ENCODE measurements at places on chromosomes 7 and 10.

- DNase-seq = no peak
Observed at GRCh38 chr10:127903789-127904188, 3.1 kb upstream of the PTPRE start.

- no peak for DNase-seq
Observed at GRCh38 chr10:30959836-30960210, 71.8 kb downstream of the ZNF438 start.

DNA sequence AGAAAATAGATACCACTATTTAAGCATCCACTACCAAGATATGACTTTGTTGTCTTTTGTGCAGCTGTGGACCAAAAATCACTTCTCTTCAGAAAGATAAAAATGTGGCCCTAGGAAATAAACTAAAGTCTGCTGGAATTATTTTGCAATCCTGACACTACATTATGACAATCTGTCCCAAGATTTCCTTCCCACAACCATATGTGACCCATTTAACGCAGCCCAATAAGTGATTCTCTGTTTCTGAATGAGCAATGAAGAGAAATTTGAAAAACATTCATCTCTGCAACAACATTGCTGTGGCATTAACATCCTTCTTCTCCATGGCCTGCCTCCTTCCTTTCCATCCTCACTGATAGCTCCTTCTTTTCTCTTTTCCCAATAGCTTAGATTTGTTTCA, 212.0 kb downstream of the TSPAN12 start:
- no peak for DNase-seq

DNA sequence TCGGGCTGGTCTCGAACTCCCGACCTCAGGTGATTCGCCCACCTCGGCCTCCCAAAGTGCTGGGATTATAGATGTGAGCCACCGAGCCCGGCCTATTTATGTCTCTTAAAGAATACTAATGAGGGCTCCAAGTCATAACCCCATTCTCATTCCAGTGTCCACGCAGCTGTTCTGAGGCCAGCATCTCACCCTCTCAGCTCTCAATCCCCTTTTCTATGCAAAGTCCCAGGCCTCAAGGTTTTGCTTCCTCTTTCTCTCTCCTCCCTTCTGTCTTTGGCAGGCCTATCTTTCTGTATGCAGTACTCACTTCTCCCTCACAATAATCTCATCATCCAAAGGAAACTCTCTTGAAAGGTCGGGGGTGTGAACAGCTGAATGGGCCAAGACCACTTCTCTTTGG, 28.0 kb upstream of the VSIR start:
- no peak for DNase-seq

- no peak for DNase-seq
Observed at GRCh38 chr7:36840904-36841303, 116.6 kb upstream of the AOAH start.

DNA sequence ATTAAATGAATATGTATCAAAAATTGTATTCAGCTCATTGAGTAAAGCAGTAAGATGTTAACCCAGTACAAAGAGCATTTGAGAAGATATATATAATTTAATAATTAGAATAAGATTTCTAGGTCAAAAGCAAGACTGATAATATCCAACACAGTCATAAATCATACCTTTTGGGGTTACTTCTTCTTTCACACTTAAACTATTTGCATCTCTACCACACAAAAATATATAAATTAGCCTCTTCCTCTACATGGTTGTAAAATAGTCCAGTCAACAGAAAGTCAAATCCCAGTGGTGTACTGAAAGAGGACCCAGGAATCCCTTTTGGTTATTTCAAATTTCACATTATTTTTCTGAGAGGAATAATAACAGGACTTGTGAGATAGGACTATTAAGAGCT, 204.6 kb upstream of the INHBA start:
- no peak for DNase-seq

Data from NCI-H1048 (cell line).